ENCODE measurements at places on chromosomes 4 and X. TPM values are rescaled to one million over a fixed set of nuclear protein-coding genes. Genes with fewer than 3 reads are reported as not detected.

- DNase-seq = no peak
Measured at GRCh38 chr4:47705326-47705981, 132.4 kb downstream of the CORIN start.

Gene LRRC66
- 0.24 TPM for polyA plus RNA-seq

Gene GPR173
- polyA plus RNA-seq = 26.3 TPM

Gene MSMO1
- polyA plus RNA-seq = 32.6 TPM

DNA sequence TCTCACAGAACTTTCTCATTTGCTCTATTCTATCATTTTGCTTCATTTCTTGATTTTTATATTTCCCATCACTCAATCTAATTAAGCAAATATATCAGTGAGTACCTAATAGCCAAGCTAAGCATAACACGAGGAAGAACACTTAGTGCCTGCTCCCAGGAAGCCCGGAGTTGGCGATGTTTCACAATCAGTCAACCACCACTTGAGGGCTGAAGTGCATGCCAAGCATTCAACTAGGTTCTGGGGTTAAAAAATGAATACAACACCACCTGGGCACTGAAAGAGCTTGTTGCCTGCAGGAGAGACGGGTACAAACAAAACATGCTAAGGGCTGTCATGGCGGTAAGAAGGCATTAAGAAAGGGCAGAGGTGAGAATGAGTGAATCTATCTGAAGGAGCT, 47.5 kb downstream of the UCHL1 start:
- no peak for DNase-seq

Gene FGG
- polyA plus RNA-seq = 2.1 TPM

- DNase-seq = peak; percentile 22
Measured at GRCh38 chr4:101604976-101605375, 185.6 kb upstream of the BANK1 start.

GRCh38 chr4:62402088-62402806, 1202.1 kb downstream of the ADGRL3 start:
- no peak for DNase-seq

DNA sequence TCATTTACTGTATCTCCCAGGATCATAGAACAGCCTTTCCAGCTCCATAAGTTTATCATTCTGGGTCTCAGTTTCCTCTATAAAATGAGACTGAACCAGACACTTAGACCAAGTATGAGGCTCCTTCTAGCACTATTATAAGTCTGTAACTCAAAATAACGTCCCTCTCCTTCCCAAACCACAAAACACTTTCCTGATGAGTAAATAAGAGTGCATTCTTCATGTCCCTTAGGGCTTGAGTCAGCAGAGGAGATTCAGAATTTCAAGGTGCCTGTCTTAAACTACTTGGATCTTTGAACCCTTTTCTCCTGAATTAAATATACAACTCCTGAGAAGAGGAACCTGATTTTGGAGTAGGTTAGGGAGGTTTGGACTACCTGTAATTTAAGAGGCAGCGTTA, 62.6 kb downstream of the GLRA2 start:
- no peak for DNase-seq

Gene STATH
- polyA plus RNA-seq = not detected

Gene MFAP3L
- polyA plus RNA-seq = 4.3 TPM

DNA sequence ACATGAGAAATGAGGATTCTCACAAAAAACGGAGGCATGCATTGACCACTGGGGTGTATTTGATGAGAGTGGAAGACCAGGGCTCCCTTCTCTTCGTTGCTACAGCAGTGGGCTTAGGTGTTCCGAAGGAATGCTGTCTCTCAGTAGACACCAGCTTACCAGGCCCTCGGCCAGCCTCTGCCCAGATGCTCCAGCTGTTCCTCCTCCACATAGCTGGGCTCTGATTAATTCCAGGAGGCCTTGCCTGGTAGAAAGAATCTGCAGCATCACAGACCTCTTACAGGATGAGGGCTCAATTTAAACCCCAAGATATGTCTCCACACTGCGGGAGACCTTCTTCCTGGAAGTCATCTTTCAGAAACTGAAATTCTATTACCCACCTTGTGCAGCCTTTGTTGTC, 346.6 kb upstream of the TENM3 start:
- DNase-seq = no peak

Gene SSX4
- not detected for polyA plus RNA-seq

DNA sequence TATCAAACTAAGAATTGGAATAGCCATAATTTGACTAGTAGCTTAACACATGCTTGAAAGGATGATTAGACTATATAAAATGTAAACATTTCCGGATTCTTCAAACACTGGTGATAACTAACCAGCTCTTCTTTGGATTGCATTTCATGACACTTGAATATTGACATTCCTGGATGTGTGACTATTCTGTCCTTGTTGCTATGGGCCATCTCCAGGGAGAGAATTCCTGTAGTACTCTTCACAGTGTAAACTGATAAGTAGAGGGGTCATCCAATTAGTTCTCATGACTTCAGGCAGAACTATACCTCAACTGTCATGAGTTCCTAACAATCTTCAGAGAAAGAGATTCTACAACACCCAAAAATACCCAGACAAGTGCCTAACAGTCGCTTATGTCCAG, 1026.7 kb upstream of the TENM3 start:
- no peak for DNase-seq

GRCh38 chr4:147786031-147786430, 54.1 kb downstream of the ARHGAP10 start:
- DNase-seq = no peak

Gene MAGEC3
- polyA plus RNA-seq = not detected

DNA sequence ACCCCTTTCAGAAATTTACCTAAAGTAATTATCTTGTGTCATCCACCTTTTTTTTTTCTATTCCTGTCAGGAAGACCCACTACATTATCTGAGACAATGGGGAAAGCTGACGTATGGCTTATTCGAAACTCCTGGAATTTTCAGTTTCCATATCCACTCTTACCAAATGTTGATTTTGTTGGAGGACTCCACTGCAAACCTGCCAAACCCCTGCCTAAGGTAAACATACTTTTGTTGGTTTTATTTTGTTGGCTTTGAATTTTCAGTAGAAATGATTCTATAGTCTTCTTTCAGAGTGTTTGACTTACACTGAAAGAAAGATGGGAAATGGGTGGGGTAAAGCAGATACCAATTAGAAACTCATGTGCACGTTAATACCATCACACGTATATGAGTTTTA, 2.2 kb downstream of the UGT2B7 start:
- DNase-seq = no peak

Gene UGT2B11
- not detected for polyA plus RNA-seq

GRCh38 chr4:14157262-14157661, 529.7 kb upstream of the BOD1L1 start:
- no peak for DNase-seq

GRCh38 chr4:158422546-158422945, 99.1 kb upstream of the RXFP1 start:
- no peak for DNase-seq

GRCh38 chr4:83858131-83858530, 322.2 kb downstream of the GPAT3 start:
- DNase-seq = no peak

- DNase-seq = no peak
Measured at GRCh38 chr4:159047478-159048165, 55.3 kb upstream of the RAPGEF2 start.

Gene LARP7
- 6.9 TPM for polyA plus RNA-seq

Gene VEGFD
- polyA plus RNA-seq = not detected

Gene EREG
- polyA plus RNA-seq = not detected

- no peak for DNase-seq
Measured at GRCh38 chr4:36477861-36478260, 196.4 kb downstream of the DTHD1 start.

Gene ZNF711
- polyA plus RNA-seq = 10.1 TPM

Gene EXOC1L
- not detected for polyA plus RNA-seq

Gene CXXC4
- 6.8 TPM for polyA plus RNA-seq
